ENCODE measurements at places on chromosomes 6 and 20.

- no peak for DNase-seq
Measured at GRCh38 chr6:148491638-148492251, 149.1 kb downstream of the SASH1 start.

DNA sequence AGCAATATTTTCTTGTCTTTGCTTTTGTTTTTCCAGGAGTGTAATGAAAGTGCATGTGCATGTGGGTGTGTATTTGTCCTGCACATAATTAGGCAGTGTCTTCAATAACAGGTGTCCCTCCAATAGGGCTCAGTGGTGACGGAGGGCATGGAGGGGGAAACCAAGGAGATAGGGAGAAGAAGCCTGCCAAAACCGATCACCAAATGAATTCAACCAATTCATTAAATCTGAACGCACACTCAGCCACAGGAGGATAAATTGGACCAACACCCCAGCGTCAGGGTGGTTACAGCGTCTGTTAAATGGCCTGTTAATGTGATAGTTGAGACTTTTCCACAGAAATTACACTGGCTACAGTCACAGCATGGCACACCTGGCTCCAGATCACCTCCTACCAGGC, 527.6 kb downstream of the CD83 start:
- no peak for DNase-seq

DNA sequence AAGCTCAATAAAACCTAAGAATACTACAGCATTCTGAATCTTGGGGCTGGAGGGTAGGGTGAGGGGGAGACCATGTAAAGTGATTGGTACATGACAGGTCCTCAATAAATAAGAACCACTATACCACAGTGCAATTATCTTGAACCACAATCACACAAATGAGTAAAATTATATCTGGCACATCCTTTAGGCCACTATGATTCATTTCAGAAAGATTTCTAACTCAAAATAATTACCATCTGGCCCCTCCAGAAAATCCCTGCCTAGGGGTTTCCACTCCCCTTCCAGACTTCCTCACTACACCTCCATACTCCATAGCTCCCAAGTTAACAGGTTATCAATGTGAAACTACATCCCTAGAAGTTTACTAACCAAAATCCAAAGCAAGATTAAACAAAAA, 19.7 kb downstream of the AKIRIN2 start:
- no peak for DNase-seq

- no peak for DNase-seq
Measured at GRCh38 chr6:150006961-150007464, 18.3 kb downstream of the RAET1L start.

- DNase-seq, result no peak
Measured at GRCh38 chr6:1609648-1610496, at the start of gene FOXC1. Gene FOXC1 (plus strand): TSS chr6:1609915. CDS start chr6:1610446, 531 bp downstream.

GRCh38 chr6:31144296-31144969, 5.6 kb upstream of the PSORS1C2 start:
- DNase-seq, result no peak

GRCh38 chr20:19889011-19889953, 127.9 kb upstream of the NAA20 start:
- no peak for DNase-seq

DNA sequence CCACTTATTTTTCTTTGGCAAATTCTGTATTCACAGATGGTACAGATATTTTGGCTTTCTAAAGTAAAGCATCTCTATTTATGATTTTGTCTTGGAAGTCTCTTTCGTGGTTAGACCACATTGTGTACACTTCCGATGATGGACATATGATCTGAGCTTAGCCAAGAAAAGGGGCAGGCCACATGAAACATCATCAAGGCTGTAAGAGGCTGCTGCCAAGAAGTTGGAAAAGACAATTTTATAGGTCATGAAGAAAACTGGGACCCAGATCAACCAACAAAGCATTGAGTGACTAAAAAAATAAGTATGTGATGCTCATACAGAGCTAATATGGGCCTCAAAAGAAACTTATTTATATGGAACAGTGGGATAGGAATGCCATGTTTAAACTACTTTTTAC, 266.4 kb downstream of the HAO1 start:
- no peak for DNase-seq

GRCh38 chr20:3616250-3616649, 46.9 kb downstream of the GFRA4 start:
- DNase-seq, result no peak

DNA sequence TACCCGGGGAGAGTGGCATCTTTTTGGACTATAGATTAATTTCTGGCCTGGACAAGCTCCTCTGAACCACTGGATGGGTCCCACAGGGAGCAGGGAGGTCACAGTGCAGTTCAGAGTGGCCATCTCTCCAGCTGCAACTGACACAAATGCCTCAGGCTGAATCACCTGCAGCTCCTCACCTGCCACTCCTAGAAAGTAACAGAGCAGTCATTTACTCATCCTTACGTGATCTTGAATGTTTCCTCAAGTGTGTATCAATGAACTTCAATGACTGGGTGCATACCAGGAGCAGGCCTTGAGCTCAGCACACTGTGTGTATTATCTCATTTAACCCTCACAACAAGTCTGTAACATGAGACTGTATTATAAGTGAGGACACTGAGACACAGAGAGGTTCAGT, 40.0 kb upstream of the SIRPG start:
- DNase-seq, result no peak

DNA sequence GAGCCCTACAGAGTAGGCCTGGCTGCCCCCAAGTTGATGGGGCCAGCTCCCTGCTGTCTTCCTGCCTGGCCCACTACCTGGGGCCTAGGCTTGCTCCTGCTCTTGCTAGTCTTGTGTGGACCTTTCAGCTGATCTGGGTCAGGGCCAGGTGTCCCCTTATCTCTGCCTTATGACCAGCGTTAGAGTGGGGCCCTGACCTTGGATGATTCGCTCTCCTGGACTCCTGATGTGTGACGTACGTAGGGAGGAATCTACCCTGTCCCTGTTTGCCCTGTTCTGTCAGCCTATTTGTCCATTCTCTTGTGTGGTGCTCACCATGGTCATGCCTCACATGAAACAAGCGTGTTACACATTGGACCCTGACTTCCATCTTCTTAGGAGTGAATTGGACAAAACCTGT, 571.8 kb downstream of the QKI start:
- DNase-seq, result no peak

DNA sequence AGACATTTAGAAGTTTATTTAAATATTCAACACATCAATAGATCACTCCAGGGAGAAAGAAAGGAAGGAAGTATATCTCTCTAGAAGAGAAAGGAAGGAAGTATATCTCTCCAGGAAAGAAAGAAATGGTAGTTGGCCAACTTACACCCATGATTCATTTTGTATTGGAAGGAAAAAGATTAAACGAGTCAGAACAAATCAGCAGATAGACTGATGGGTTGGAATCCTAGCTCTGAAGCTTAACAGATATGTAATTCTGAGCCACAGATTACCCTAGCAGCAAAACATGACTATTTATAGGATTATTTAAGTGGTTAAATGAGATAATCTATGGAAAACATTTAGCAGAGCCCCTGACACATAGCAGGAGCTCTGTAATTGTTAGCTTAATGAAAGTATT, 27.1 kb downstream of the COL12A1 start:
- DNase-seq, result no peak

GRCh38 chr6:100202417-100203194, 208.6 kb upstream of the MCHR2 start:
- DNase-seq, result no peak

DNA sequence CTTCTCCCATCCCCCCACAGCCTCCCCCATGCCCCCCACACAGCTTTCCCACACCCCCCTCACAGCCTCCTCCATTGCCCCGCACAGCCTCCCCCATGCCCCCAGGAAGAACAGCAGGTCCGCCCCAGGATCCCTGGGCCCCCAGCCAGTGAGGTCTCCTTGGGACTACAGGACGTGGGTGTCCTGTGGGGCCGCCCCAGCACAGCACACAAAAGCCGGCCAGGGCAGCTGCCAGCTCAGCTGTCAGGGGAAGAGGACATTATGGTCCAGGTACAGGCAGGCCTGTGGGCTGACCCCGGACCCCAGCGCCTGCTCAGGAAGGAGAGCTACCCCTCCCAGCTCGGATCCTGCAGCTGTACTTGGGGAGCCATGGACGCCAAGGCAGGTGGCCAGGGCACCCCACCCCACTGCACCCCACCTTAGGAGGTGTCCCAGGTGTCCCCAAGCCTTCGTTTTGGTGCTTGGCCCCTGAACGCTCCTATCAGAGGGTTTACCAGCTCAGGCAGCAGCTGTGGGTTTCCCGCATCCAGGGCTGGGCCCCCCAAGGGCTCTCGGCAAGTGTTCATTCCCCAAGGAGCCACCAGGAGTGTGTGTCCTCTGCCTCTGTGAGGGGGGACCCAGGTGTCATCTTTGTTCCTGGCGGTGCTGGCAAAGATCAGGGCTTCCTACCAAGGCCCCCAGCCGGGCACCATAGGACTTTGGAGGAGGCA, 42.3 kb upstream of the GATA5 start:
- DNase-seq, result no peak

DNA sequence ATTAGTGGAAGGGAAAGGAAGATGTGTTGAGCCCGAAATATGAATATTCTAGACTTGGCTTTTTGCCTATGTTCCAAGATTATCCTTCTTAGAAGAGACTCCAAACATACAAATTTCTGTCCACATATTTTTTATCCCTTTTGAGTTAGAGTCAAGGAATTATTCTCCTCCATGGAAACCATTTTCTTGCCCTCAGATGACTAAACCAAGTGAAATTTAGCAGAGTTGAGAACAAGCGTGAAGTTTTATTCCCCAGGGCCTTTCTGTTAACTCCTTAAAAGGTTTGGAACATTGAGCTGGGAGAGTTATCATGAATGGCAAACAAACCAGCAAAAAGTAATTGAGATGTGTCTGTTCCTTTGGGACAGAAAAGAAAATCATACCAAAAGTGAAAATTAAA, 286.1 kb upstream of the PLCB4 start:
- DNase-seq, result no peak

DNA sequence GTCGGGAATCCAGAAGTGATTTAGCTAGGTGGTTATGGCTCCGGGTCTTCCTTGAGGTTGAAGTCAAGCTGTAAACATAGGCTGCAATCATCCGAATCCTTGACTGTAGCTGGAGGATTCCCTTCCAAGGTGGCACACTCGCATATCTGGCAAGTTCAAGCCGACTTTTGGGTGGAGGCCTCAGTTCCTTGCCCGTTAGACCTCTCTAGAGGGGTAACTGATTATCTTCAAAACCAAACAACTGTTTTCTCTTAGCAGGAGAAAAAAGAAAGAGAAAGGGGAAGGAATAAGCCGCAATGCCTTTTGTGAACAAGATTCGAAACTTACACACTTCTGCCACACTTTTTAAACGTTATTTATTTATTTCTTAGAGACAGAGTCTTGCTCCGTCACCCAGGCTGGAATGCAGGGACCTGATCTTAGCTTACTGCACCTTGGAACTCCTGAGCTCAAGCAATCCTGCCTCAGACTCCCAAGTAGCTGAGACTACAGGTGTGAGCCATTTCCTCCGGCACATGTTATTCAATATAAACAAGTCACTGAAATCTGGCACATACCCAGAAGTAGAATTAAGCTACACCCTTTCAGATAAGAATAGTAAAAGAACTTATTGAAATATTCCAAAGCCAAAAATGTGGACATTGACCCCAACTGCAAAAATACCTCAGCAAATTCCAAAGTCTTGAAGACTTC, 76.3 kb downstream of the HFE start:
- no peak for DNase-seq

DNA sequence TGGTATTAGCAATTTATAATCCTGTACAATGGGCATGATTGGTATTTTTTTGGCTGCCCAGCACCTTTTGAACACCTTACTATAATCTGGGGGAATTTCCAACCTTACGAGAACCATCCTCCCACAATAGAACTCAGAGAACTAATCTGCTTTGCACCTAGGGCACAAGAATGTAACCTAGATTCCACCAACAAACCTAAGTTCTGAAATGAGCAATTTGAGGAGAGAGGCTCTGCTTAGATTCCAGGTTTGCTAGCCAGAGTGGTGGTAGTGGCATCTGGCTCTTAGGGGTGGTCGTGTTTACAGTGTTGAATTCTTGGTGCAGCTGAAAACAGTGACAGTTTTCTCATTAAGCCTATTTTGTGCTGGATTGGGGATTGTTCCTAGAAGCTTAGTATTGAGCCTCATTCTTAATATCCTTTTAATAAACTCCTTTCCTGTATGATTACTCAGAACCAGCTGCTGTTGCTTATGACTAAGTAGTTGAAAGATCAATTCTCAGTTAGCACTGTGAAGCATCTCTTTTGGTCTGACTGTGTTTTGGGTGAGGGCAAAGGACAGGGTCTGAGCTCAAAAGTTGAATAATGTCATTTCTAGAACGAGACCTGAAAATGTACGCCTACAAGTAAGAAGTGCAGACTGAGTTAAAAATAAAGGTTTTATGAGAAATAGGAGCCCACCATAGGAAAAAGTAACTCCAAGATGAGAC, 385.6 kb downstream of the CDKAL1 start:
- DNase-seq, result no peak

DNA sequence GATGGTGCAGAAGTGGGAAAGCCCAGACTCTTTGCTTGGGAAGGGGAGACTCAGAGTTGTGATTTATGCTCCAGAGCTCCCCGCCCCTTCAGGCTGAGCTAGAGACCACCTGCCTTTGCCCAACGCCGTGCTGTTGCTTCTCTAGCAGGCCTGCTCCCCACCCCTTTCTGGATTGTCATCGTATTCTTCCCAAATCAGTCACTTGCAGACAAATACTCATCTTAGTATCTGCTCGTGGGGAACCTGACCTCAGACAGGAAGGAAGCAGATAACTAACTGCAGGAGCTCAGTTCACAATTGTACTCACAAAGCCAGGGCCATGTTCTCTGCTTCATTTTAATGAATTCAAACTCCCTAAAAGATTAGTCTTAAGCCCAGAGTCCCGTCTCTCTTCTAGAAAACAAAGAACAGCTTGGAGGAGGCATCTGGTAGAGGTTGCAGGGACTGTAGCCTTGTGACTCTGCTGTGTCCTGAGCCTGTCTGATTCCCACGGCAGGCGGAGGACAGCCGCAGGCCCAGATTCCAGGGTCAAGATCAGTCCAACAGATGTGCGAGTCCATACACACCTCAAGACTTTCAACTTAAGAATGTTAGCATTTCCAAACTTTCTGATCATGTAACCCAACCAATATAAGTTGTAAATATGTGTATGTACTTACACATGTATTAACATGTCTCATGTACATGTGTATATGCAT, 57.2 kb upstream of the GGTLC1 start:
- DNase-seq, result no peak

DNA sequence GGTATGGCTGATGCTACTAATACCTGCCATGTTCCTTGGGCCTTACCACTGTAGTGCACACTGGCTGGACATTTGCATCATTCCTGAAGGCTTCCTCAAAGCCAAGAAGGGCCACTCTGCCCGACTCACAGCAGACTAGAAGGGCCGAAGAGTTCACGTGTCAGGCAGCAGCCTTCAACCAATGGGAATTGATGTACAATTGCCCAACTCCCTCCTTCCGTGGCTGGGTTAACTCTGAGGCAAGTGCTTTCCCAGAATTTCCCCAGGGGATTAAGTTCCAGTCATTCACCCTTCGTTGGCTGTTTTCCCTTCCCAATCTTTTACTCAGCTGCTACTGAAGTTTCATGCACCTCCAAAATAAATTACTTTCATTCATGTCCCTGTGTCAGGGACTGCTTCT, 29.8 kb downstream of the PSMB9 start:
- DNase-seq, result no peak

- DNase-seq, result no peak
Measured at GRCh38 chr6:134398453-134398852, 80.5 kb upstream of the SGK1 start.

- no peak for DNase-seq
Measured at GRCh38 chr20:46013829-46014516, 5.3 kb downstream of the MMP9 start.

- DNase-seq, result no peak
Measured at GRCh38 chr6:85496009-85496579, 46.2 kb downstream of the NT5E start.

All from cerebellar nuclear complex (tissue), 1 donor.